Esophagus muscularis mucosa (tissue), 4 donors: ENCODE measurements at places on chromosomes 1 and 21.

- no peak for DNase-seq
Measured at GRCh38 chr1:219749370-219749769, 136.5 kb upstream of the ZC3H11B start.

DNA sequence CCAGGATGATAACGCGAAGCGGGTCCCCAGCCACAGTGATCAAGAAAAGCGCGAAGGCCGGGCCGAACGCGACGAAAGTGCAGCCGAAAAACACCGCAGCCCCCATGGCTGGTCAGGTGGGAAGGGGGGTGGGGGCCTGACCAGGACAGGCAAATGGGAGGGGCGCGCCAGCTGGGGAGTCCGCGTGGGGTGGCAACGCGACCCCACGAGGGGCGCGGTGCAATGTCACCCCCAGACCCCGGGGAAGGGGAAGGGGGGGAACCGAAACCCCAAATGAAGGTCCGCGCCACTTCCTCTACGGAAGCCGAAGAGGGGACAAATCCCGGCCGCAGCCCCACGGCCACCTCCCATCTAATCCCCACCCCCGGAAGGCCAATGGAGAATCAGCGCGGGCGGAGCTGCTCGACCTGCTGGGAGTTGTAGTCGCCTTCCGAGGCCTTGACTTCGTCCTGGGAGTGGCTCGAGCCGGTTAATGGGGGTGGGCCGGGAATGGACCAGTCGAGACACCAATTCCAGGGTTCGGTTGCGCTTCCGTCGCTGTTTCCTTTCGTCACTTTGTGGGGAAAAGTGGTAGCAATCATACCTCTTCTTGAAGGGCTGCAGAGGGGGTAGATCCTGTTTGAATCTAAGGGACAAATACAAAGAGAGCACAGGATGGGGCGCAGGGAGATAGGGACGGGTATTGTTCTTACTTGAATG, at the start of gene APH1A:
Gene APH1A, minus strand, starts transcription at position 312 of the 699 bp plus-strand sequence. Its CDS starts 206 bp downstream, at position 106.
- peak; percentile 99 for DNase-seq

- DNase-seq, result no peak
Measured at GRCh38 chr1:182653986-182654385, 30.4 kb downstream of the RGS8 start.

GRCh38 chr1:8303141-8303540, 14.8 kb upstream of the SLC45A1 start:
- DNase-seq, result no peak

GRCh38 chr1:7262611-7263010, 477.4 kb downstream of the CAMTA1 start:
- DNase-seq, result peak; percentile 77

- DNase-seq, result no peak
Measured at GRCh38 chr1:162219461-162219860, 150.0 kb downstream of the NOS1AP start.

- no peak for DNase-seq
Measured at GRCh38 chr1:9792156-9793042, 31.4 kb downstream of the CLSTN1 start.

DNA sequence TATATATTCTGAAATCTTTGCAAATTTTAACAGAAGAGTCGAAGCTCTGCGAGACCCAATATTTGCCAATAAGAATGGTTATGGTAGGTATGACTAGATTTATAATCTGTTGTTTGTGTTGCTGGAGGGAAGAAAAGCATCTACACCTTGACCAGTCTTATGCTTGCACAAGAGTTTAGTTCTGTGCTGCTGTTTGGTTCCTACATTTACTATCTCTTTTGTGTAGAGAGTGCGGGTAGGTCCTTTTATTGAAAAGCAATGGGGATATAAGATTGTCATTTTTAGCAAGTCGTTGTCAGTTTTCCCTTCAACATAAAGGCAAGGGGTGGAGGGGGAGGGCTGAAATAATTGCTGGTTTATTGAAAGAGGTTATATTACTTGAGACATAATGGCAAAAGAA, 396 bp downstream of the ELAVL4 start:
- no peak for DNase-seq

DNA sequence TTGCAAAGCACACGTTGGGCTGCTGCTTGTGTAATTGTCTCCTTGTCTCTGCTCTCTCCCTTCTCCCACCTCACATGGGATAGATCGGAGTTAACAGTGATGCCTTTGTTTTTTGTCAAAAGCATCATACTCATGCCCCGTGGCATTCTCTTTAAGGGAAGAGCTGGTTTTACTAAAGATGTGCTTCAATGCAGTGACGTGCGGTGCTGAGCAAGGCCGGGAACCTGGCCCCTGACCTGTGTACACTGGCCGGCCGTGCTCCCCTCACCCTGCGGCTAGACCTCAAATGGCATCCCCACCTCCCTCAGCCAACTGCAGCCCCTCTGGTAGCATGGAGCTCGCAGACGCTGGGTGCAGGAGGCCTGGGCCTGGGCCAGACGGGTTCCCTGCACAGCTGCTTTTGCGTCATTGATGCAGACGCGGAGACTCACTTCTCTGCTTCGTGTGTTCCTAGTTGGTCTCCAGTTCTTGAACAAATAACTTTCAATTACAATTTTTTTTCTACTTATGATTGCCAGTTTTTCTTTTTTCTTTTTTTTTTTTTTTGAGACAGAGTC, 19.9 kb downstream of the AGPAT3 start:
- no peak for DNase-seq

DNA sequence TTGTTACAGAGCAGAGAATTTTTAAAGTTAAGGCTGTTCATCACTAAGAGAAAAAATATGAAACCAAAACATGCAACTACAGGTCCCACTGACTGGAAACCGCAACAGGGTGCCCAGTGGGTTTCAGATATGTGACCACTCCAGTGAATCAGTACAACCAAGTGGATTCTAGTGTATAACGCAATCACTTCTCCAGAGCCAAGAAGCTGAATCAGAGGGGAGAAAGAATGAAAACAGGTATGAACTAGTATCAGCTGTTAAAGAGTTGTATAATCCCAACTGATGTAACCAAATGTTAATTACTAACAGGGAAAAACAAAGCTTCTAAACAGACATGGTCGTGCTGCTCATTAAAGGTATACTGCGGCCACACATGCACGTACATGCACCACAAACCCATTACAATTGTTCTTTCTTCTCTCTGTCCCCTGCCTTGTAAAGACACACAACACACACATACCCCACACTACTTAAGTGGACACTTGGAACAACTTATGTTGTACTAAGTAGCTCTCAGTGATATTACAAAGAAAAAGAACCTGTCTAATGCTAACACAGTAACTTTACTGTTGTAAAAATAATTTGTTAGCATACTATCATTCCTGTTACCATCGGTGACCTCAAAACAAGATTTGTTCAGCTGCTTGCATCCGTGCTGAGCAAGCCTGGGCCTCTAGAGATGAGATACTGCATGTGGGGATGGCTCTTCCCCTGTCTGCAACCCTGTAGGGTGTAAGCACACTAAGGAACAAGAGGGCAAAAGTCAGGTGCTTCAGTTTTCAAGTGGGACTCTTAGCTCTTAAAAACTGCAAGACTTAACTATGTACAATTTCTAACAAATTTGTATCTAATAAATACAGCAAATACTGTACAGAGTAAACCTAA, 74.2 kb downstream of the PTPN14 start:
- DNase-seq, result peak; percentile 42

- DNase-seq, result no peak
Measured at GRCh38 chr21:31557421-31558188, 101.9 kb upstream of the SOD1 start.

DNA sequence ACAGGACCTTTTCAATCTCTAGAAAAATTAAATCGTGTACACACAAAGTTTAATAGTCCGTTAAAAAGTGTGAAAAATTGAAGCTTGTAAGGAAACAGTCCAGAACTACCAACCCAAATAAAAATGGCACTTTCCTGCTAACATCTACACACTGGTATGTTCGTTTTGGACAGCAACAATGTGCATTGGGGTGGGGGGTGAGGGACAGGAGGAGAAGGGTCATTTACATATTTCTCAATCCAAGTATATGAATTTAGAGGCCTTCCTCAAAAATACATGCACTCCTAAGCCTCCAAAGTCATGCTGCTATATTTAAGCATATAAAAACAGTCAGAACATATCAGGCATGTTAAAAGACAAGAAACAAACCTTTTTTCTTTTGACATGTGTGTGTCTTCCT, 2.5 kb downstream of the PPP1R15B start:
- peak; percentile 34 for DNase-seq

DNA sequence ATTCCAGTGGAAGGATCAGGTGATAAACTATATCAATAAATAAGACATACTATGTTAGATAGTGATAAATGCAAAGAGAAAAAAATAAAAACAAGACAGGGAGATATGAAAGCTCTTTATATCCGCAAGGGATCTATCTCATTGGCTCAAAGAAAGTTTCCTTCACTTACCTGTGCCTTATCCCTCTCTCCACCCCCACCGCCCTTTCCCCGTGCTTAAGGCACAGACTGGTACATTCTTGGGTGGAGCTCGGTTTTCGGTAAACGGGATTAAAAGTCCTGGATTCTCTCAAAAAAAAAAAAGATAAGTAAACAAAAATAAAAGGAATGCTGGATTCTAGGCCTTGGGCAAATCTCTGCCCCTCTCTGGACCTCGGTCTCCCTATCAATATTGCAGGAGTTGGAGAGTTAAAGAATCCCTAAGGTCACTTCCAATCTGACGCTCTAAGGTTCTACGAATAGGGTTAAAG, 593 bp upstream of the DNAJC16 start:
- no peak for DNase-seq

DNA sequence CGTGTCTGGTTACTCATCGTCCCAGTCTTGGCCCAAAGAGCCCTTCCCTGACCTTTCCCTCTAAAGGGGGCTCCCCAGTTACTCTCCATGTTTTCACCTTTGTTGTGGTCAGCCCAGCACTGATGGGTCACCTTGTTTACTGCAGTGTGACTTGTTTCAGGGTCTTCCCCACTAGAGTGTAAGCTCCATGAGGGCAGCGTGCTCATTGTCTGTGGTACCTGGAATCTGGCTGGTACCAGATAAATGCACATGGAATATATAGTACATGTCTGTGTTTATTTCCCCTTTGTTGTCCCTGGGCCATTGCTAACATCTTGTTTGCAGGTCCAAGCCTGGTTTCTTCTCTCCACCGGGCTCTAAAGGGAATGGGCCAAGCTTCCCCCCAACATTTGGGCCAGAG, 22.7 kb upstream of the TENT5B start:
- no peak for DNase-seq

DNA sequence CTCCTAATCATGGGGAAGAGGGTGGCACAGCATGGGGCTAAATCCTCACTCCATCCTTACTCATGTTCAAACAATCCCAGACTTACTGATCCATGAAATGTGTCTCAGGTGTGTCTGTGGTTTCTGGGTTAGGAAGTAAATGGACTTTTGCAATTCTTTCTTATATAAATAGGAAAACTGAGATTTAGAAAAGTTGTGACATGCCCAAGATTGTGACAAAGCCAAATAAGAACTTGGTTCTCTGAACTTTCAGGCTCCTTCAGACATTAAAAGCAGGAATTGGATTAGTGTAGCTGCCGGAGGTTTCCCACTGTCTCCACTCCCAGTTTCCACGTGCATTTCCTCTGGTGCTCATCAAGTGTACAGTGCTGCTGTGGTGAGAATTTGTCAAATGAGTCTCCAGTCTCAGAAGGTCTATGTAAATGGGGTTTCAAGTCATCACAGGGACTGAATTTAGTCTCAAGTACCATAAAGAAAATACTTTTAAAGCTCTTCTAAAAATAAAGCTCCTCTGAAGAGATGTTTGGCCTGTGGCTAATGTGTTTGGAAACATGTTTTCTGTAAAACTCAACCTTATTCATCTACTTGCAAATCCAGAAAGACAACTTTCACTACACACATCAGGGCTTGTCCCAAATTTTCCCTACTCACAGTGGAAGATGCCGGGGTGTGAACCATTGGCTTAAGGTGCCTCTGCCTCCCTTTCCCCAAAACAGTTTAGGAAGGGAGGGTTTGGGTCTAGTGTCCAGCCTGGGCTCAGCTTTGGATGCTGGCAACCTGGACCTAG, 115.2 kb downstream of the NGF start:
- no peak for DNase-seq

DNA sequence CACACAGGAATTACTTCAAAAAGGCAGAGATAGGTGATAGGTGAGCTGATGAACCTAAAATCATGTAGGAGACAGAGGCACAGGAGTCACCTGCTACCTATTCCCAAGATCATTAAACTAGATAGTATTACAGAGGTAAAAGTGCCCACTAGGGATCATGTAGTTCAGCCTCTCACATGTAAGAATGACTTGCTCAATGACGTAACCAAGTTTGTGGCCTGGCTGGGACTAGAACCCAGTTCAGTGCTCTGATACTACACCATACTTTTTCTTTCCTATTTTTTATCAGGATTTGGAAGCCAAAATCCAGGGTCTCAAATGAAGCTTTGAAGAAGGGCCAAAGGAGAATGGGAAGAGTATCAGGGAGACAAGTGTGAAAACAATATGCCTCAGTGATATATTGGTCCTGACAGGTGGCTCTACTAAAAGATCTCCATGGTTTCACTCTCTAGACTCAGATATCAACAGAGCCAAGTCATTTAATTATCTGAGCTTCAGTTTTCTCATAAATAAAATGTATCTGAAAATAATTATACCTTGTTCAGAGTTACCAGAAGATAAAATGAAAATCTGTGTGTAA, 87.3 kb upstream of the SLFNL1 start:
- no peak for DNase-seq

- no peak for DNase-seq
Measured at GRCh38 chr1:244782056-244782455, 53.4 kb upstream of the COX20 start.

DNA sequence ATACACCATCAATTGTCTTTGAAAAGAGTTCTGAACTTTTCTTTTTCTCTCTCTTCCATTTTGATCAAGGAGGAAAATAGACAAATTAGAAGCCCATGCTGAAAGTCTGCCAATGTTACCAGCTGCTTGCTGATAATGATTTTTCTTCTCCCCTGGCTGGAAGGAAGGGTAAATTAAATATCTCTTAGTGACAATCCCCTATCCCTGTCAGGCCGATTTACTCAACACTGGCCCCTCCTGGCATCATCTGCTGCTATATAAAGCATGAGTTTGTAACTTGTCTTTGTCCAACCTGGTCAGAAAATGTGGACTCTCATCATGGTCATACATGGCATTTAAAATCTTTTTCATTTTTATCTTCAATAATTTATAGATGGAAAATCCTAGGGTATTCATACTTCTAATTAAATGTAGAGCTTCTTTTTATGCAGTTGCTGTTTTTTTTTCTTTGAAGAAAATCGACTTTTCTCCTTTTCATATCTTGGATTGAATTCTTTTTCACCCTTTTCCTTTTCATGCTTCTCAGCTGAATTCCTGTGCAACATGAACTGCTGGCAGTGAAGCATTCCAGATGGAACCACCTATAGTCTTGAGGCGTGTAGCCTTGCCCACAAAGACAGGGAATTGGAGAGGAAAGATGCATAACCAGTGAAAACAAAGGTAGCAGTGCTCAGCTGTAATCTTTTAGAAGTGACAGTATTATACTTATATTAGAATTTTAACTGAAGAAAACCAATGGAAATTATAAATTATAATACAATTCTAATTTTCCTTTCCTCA, 214.7 kb upstream of the PTGFR start:
- DNase-seq, result no peak

GRCh38 chr1:203702130-203702577, 62.8 kb upstream of the LAX1 start:
- no peak for DNase-seq

GRCh38 chr21:45872902-45873301, 108.7 kb upstream of the COL6A1 start:
- DNase-seq, result no peak
